Stimulated activated CD4-positive, alpha-beta T cell treated with anti-CD3 and anti-CD28 coated beads, Interleukin-4, amount 100 ng/mL, for 4 hours (primary cell): ENCODE measurements at places on chromosomes 3 and 15.

DNA sequence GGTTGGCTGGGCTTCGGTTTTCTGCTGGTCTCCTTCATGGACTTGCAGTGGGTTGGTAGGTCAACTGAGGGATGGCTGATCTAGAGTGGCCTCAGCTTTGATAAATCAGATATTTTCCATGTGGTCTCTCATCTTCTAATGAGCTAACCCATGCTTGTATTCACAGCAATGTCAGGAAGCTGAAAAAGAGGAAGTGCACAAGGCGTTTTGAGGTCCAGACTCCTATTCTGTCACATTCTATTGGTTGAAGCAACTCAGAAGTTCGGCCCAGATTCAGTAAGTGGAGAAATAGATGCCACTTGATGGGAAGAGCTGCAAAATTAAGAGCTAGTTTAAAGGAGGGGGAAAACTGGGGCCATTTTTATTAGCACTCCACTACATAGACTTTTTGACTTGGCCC, 361.2 kb downstream of the DIPK2A start:
- DNase-seq, result no peak

DNA sequence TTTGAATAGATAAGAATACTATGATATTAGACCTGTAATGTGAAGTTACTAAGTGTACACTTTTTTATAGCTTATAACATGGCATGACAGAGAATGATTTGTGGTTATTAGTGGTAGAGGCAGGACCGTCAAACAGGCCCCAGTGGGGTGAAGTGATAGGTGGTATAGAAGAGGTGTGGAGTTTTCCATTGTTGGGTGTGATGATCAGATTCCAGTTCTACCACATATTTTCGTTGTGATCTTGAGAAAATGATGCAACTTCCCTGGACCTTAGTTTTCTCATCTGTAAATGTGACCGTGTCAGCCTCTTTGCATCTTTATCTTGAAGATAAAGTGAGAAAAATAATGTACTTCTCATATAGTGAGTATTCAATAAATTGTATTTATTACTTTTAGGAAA, 30.3 kb upstream of the UTS2B start:
- no peak for DNase-seq

DNA sequence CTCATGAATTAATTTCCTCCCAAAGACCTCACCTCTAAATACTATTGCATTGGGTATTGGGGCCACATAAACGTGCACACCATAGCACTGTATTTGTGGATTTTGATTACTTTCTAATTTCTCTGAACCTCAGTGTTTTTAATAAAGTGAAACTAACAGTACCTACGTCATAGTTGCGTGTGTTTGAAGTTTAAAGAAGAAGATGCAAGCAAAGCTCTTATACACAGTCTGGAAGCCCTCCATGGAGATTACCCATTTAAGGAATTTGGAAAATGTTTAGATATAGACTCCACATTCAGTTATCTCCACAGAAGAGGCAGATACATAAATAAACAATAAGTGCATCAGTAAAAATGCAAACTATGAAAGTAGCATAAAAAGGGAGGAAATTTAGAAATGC, 581.1 kb upstream of the GBE1 start:
- DNase-seq, result no peak

- no peak for DNase-seq
Measured at GRCh38 chr3:151584566-151584965, 123.7 kb upstream of the IGSF10 start.

GRCh38 chr3:186949281-186949982, 19.1 kb downstream of the ST6GAL1 start:
- no peak for DNase-seq

DNA sequence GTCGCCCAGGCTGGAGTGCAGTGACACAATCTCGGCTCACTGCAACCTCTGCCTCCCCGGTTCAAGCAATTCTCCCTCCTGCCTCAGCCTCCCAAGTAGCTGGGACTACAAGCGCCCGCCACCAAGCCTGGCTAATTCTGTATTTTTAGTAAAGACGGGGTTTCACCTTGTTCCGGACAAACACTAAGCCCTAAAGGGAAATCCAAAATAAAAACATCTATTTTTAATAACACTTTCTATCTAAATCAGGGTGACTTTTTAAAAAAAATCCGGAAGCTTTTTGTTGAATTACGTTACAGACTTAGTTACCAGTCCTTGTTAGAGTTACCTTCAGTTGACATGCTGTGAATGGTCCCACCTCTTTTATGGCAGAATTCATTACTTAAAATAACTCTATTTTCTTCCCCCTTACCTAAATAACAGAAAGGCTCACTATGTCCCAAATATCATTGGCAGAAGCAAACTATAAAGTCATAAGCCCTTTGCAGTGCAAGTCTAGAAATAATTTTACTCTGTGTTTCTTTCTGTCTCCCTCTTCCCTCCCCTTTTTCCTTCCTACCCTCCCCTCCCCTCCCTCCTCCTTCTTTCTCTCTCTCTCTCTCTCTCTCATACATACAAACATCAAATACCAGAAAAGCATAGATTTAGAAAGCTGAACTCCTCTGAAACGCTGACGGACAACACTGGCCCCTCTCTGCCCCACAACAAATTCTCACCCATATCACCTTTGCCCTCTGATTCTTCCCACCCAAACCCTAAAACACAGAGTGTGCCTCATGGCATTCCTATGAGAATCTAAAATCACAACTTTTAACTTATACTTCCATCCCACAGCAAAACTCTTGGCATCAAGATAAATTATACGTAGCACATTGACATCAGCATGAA, 18.3 kb downstream of the THBS1 start:
- no peak for DNase-seq

DNA sequence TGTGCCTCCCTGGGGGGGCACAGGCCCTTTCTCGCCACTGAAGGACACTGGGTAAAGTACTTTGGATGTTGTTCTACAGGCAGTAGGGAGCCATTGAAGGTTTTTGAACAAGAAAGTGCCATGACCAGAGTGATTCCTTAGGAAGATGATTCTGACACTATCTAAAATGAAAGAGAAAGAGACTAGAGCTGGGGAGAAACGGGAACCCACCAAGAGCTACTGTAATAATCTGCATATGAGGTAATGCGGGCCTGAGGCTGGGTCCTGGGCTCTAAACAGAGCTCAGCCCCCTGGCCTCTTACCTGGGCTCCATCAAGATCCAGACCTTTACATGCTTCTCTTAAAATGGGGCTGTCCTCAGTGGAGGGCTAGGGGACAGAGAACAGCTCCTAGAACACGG, 24.9 kb downstream of the GRK7 start:
- no peak for DNase-seq

DNA sequence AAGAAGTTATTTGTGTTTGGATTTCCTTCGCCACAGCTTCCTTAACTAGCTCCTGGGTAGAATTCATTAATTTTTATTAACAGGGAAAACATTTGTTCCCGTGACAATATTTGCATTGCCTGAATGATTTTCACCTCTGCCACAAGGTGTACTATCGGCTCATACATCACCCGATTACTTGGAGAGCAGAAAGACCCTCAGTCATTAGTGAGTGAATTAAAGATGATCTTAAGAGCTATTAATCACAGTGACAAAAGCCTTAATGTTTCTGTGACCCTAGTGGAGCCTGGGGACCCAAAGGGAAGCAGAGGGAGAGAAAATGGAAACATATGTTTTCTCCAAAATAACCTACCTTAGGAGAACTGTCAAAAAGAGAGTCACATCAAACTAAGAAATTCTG, 228.3 kb downstream of the MECOM start:
- DNase-seq, result no peak

DNA sequence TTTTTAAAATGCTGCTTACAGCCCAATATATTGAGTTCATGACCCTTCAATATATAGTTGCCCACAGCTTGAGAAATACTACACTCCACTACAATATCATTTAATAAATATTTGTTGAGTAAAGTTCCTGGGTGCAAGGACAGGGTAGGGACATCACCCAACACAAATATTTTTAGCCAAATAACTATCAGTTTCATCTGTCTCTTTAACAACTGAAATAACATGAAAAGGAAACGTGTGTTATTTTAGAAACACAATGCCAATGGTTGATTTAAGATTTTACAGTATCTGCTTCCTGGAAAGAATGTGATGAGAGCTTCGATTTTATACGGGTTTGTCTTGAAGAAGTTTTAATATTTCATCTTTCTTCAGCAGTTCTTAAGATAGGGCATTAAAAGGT, 67.7 kb upstream of the CDV3 start:
- DNase-seq, result no peak
